ENCODE measurements at places on chromosomes 6 and 20.

DNA sequence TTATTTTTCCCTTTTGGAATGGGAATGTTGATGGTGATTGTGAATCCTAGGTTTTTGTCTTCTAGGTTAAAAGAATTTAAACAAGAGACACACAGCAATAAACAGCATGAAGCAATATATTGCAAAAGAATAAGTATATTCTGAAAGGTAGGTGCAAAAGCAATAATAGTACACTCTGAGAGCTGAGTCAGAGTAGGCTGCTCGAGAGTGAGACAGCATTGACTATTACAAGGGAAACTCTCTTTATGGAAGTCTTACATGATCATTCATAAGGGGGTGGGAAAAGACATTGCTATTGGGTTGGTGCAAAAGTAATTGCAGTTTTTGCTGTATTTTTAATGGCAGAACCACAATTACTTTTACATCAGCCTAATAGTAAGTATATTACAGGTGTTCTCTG, 25.0 kb downstream of the FBXO5 start:
- DNase-seq, result no peak

- DNase-seq, result peak; percentile 51
These were observed 88.2 kb downstream of the HIVEP2 start for GRCh38 chr6:142856624-142857232.

DNA sequence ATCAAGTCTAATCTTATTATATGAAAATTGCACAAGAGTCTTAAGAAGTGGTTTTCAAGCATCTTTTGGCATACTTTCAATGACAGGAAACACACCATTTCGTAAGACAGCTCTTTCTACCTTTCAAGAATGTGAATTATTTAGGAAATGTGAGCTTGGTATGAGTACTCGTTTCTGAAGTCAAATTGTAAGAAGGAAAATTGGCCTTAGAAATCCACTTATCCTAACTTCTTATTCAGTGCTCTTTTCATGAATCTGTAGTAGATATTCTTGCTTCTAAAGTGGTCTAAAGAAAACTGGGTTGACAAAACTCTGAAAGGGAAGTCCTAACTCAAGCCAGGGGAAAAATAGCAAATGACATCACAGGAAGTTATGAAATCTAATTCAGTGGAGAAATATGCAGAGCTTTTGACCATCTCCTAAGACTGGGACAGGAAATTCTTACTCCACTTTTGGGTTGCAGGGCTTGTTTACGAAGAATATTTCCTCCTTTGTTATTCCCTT, 38.5 kb upstream of the OGFRL1 start:
- DNase-seq, result no peak

DNA sequence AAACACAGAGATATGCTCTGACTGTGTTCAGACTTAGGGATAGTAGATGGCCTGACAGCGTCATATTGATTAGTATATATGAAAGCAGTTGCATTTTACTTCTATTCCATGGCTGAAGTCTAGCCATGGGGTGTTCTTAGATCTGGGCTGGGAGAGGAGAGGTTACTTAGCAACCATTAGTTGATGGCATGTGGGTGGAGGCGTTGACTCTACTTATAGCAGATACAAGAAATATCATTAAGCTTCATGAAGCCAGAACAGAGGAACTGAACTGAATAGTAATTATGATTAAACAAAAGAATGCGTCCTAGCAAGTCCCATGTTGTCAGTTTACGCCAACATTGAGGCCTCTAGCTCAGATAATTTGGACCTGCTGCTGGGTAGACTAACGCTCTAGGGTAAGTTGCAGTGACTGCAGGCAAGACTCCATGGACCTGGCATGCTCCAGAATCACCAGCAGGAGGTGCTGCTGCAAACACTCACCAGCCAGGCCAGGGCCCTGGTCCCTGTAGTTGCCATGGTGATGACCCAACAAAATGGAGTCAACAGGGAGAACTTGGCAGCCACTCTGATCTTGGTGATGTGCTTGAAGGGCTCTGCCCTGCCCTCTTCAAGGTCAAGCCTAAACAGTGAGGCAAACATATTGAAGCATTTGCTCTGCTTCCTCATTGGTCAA, 477.3 kb downstream of the PREX1 start:
- DNase-seq, result no peak

Data from NK-92 treated with Interleukin-12 subunit alpha and Interleukin-12 subunit beta, amount 100 ng/mL, for 24 hours (cell line).